ENCODE measurements at places on chromosomes 2 and 18.

GRCh38 chr2:223399357-223399957 lies 202.7 kb downstream of the SCG2 start:
- no peak for DNase-seq

DNA sequence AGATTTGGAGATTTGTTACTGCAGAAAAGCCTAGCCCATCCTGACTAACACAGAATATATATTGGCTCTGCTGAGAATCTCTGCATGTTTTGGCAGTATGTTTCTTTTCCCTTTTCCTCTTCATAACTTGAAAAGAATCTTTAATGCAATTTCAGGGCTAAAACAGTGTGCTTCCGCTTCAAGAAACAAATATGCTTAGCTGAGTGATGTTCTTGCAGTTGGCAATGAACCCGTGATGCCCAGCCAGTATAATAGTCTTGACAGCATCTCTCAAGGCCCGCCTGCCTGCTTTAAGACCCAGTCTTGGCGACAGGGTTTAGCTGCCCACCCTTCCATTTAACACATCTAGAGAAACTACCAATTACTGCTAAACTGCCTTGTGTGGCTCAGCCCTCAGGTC lies 184.5 kb downstream of the INO80D start:
- DNase-seq: no peak

GRCh38 chr2:98875081-98875728 lies 60.8 kb downstream of the CRACDL start:
- DNase-seq: no peak

DNA sequence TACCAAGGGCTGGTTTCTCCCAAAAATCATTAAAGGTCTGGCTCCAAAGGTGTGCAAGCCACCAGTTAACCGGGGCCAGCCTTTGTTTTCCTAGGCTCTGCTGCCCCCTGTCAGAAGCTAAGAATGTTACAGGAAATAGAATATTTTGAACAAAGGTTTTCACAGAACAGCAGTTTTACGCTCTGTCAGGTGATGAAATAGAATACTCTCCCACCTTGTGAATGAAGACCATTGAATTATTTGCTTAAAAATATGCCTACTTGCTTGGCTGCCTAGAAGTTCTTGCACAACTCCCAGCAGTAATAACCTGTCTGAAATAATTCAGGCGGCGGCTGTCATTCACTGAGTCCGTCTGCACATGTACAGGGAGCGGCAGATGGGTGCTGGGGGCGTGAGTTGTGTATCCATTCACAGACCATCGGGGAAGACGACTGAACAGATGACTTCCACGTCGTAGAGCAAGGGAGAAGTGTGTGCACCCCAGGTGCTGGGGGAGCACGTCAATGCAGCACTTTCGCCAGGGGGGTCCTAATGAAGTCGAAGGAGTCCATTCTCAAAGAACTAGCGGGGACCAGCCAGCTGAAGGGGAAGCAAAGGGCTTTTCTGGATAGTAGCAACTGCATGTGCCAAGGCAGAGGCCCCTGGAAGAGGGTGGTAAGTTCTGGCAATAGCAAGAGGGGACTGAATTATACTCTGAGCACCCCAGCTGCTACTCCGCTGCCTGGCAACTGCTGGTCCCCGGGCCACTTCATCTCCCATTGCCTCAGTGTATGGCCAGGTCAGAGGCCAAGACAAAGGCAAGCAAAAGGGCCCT lies 56.1 kb downstream of the SF3B1 start:
- peak; percentile 47 for DNase-seq

- no peak for DNase-seq
These were observed 84.2 kb upstream of the ID2 start for GRCh38 chr2:8597559-8598225.

GRCh38 chr18:23981369-23981980 lies 33.1 kb upstream of the TTC39C start:
- no peak for DNase-seq

DNA sequence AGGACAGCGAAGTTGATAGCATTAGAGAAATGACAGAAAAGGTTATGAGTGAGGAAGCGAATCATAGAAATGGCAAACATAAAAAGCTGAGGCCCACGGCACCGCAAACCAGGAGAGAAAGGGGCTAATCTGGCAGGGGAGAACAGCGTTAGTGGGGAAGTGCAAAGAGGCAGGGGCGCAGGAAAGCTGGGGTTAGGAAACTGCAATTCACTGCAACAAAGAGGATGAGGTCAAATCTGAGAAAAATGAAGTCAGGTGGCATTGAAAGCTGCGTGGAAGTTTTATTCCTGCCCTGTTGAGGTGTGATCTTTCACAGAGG lies 653 bp upstream of the ABI2 start:
- no peak for DNase-seq

DNA sequence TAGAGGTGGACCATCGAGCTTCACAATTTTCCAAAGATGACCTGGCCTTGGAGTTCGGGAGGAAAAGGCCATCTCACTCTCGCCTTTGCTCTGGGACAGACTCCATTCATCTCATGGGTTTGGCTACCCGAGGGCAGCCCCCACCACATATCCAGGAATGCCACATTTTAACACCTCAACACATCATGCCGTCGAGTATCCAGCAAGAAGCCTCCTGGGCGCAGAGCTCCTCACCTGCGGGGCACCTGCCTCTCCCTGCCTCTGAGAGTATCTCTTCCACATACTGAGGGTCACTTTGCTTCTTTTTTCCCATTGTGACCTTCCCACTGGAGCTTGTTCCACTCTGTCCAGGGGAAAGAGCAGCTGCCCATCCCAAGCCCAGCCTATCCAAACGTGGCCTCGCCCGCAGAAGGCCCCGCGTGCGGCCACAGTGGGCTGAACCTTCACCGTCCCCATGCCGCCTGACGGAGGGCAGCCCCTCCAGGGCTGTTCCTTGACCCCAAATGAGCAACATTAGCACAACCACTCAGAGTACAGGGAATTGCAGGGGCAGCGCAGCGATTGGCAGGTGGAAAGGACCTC lies 5.5 kb upstream of the LIMS2 start:
- no peak for DNase-seq

DNA sequence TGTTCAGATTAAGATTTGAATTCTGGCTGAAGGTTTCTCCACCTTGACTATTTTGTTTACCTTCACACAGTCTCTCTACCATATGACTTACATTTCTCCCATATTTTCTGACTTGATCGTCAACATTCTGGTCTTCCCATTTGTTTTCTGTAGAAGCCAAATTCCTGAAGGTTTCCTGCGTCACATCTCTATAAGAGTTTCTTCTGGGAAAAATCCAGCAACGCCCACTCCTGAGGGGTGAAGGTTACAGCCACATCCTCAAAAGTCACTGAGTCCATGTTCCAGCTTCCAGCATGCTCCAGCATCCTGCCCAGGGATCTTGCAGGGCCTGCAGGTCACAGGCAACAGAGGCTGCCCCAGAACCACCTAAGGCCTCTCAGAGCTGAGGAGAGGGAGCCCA lies 47.5 kb downstream of the NBEAL1 start:
- no peak for DNase-seq

- DNase-seq: no peak
These were observed 252.6 kb downstream of the TTC32 start for GRCh38 chr2:19649142-19649541.

DNA sequence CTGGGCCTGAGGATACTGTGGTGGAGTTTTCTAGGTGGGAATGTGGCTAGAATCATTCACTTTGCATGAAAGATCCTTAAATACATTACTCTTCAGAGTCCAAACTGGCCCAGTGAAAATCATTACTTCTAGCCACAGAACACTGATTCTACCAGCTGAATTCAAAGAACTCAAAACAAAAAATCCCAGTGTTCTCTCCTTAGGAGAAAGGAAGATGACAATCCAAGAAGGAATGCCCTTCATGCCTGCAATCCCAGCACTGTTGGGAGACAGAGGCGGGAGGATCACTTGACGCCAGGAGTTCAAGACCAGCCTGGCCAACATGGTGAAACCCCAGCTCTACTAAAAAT lies 35.2 kb downstream of the FAM228A start:
- no peak for DNase-seq

DNA sequence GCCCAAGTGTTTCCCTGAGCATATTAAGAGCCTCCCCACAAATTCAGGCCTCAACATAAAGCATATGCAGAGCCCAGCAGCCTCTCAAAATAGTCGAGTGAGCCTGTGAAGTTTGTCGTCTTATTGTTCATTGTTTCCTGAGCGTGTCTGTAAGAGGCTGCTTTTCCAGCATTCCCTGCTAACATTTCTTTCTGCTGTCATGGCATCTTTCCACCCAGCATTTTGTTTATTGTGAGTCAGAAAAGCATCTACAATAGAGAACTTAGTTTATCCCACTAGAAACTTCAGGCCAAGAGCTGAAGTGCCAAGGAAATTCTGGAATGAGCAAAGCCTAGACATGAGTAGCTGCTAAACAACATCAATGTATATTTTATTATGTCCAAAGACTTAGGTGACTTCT lies 46.3 kb upstream of the STAM2 start:
- DNase-seq: no peak

DNA sequence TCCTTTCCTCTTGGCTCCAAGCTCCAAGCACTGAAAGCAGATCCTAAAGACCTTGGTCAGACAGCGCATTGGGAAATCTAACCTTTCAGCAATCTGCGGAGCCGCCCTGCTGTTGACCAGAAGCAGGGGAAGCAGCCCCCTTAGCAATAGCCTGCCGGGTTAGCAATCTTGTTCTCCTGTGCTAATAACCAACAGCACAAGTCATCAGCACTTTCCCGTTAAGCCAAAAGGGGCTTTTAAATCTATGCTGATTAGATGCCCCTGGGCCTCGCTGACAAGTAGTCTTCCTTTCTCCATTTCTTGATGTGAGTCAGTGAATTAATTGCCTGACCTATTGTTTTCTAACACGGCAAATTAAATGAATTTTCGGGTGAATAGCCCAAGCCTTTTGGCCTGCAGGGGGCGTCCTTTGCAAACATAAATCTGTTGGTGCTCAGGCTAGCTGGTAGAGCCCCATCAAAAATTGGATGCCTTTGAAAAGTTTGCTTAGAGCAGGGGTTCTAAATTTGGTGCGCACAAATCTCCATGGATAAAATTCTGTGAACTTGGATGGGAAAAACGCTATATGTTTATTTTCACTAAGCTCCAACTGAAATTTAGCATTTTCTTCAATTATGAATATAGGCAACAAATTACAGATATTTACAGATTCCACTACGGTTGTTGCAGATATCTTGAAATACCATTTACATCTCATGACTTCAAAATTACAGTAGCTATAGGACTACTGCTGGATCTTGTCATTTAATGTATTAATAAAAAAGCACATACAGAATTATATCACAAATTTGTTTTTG lies 24.6 kb downstream of the MAIP1 start:
- DNase-seq: peak; percentile 74

GRCh38 chr2:98009887-98010760 lies 14.4 kb upstream of the TMEM131 start:
- DNase-seq: no peak

DNA sequence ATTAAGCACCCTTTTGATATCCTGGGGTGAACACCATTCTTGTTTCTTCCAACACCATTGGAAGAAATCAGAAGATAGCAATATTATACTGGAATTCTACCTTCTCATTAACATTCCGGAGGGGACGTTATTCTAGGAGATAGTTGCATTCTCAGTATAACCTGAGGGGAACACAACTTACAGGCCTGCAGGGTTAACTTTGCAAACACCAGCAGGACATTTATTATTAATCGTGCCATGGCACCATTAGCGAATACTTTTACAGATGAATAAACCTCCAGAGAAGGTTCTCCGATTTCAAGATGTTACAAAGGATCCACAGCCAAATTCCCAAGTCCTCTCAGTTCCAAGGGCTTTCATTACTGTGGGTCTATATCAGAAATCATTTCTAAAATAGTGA lies 109.0 kb downstream of the DHRS9 start:
- no peak for DNase-seq

DNA sequence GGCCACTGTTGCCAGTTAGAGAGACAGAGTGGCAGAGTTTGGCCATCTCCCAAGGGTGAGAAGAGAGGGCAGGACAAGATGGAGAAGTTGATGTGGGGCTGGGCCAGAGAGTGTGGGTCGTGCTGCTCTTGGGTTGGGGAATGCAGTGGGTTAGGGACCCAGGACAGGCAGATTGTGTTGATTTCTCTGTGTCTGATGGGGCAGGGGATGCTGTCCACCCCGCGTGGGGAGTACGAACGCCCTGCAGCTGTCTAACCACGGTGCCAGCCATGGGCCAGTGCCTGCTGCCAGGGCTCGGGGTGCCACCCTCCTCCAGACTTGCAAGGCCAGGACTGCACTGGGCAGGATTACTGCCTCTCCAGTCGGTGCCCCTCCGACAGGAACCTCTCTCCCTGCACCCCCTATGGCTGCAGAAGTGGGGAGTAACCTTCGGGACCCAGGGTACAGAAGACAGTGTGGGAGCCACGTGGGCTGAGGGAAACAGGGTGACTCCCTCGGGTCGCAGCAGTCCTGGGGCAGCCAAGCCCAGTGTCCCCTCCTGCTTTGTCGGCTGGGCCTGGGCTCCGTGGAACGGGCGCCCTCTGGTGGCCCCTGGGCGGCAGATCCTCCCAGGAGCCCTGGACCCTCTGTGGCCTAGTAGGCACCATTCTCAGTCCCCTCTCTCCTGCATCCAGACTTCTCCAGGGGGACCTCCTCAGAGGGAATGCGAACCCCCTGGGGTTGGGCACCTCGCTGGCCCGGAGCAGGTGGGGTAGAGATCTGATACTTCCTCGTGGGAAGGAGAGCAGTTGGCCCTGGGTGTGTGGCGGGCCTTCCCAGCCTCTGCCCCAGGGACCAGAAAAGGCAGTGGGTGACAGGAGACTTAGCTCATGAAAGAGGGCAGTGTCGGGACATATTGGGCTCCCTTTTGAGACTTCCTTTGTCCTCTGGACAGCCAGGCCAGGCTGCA lies 2.7 kb downstream of the GPC1 start:
- DNase-seq: peak; percentile 65

DNA sequence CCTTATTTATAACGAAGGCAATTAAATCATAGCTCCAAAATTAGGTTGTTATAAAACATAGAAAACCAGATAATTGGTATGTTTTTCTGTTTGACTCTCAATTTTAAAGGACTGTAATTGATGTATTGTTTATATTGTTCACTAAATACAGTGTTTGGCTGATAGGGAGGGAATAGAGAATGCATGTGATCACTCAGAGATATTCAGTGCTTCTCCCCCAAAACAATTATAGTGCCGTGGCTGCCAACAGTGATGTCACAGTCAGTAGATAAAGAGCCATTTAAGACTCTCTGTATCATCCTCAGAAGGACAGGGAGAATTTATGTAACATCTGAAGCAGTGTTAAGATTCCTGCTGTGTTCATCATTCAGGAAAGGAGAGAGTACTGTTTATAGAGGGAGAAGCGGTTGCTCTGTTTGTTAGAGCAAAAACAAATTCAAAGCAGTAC lies 69.6 kb downstream of the PHLPP1 start:
- no peak for DNase-seq

GRCh38 chr18:32091325-32091723 lies 350 bp upstream of the RNF138 start:
- no peak for DNase-seq

- no peak for DNase-seq
These were observed 41.9 kb downstream of the TANC1 start for GRCh38 chr2:159010340-159010739.
